ENCODE measurements at places on chromosomes 2 and 18.

DNA sequence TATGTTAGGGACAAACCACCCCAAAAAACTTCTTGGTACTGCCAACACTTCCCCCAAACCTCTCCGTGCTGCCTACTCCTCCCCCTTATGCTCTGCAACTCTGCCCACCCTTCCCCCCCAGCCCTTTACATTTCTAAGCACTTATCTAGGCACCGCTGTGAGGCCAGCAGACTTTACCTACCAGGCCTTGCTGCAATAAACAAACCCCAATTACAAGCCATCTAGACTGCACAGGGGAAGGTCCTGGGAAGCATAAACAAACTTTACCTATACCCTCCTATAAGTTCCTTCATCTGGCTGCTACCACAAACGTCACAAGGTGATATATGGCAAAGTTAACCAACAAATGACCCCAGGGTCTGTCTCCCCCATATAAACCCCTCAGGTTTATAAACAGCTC, 259.4 kb upstream of the GULP1 start:
- DNase-seq = no peak

DNA sequence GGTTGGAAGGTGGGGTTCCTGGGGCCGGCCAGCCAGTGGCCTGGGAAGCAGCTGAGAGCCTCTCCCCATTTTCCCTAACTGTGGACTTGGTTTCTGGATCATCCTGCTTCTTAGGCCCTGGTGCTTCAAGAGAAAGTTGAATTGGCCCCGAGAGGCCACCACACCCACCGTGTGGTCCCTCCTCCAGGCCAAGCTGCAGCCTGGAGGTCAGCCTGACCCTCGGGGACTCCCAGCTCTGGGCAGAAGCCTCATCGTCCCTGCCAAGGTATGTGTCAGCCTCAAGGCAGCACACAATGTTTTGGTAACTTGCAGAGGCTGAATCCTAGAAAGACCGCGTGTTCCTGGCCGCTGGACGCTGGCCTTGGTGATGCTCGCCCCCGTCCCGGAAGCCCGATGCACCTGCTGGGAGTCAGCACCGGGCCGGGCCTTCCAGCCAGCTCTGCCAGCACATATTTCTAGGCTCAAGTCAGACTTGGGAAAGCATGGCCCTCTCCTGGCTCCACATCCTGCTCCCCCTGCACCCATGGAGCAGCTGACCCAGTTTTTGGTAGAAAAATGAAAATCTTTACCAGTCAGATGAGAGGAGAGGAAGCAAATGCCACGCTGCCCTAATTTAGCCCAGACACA, 72.6 kb downstream of the ACTR2 start:
- DNase-seq = no peak

DNA sequence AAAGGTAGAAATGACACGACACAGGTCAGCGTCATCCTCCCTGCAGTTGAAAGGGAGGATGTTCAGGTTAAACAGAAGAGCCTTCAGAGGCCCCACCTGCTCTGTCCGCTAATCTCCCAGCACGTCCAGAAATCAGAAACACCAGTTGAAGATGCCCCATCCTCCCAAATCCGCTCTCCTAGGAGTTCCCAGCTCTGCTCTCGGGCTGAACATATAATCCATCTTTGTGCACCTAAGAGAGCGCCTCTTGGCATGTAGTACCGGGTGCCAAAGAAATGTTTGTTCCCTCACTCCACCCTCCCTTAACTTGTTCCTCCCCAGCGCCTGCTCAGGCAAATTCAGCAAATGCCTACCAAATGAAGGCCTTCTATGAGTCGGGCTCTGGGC, 145.2 kb upstream of the SMAD2 start:
- DNase-seq = no peak

GRCh38 chr2:33287507-33288005, 188.9 kb upstream of the RASGRP3 start:
- no peak for DNase-seq

DNA sequence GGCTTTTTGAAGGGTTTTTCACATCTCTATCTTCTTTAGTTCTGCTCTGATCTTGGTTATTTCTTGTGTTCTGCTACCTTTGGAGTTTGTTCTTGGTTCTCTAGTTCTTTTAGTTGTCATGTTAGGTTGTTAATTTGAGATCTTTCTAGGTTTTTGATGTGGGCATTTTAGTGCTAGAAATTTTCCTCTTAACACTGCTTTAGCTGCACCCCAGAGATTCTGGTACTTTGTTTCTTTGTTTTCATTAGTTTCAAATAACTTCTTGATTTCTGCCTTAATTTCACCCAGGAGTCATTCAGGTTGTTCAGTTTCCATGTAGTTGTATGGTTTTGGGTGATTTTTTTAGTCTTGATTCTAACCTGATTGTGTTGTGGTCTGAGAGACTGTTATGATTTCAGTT, 34.7 kb downstream of the AGPS start:
- no peak for DNase-seq

DNA sequence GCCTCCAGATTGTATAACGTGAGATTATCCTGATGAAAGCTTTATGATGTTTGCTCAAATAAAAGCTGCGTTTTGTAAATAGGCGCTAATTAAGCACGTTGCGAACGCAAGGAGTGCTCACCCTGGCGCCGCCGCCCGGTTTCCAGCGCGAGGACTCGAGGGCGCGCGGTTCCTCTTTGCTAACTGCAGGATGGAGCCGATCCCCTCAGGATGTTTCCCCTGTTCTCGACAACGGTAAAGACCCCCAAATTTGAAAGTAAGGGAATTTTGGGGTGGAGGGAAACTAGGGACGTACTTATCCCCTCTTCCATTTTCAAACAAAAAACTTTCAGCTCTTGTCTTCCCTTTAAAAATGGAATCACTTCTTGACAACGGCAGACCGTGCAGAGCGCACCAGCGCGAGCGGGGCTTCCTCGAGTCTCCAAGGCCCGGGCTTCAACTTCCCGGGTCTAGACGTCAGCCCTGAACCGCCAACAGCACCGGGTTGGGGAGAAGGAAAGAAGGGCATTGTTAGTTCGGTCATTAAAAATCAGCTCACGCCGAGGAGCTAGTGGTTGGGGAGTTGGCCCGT, 1.1 kb upstream of the GBX2 start:
- no peak for DNase-seq

GRCh38 chr18:37710726-37711125, 145.1 kb upstream of the CELF4 start:
- DNase-seq = peak; percentile 4

- DNase-seq = no peak
These were observed 27.2 kb downstream of the ANKRD29 start for GRCh38 chr18:23635283-23636070.

GRCh38 chr2:19574778-19575260, 216.4 kb upstream of the OSR1 start:
- DNase-seq = no peak

DNA sequence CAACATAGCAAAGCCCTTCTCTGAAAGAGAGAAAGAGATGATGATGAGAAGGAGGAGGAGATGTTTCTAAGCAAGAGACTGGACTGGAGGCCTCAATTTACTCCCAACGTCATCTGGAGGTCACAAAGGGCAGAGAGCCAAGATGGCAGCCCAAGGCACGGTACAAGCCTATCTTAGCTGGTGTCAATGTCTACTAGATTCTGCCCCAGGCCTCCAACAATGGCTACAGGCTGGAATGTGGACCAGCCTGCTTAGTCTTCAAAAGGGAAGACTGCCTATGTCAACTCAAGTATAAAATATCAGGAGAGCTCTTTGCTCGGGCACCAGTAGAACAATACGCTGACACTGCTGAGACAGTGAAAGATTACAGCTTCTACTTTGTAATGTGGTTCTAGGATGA, 6.7 kb upstream of the SLC4A5 start:
- no peak for DNase-seq

DNA sequence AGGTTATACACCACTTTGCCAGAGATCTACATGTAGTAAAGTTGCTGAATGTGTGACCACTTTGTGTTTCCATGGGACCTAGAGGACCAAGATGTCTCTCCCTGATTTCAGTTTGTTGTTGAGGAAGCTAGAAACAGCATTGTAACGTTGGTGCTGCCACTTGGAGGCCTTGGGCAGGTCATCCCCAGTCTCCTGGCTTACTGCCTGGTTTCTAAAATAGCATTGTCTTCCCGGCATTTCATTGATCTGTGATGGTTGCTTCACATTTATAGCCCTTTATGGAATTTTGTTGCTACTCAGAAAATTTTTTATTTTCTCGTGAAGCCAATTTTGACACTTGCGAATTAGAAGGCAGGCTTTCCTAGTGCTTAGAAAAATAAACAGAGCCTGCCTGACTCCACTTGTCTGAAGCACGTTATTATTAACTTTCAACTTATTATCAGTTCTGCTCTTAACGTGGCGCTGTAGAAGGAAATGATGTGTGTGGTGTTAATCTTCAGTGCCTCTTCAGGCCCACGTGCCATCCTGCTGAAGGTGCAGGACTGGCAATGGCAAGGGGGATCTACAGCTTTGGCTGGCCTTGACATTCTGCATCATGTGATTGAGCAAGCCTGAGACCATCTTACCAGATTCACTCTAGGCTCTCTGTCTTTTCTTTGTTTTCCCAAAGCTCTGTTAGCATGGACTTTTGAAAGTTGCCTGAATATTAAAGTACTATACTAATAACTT, 59.9 kb downstream of the INPP4A start:
- DNase-seq = no peak

- DNase-seq = no peak
These were observed 311.7 kb upstream of the PKDCC start for GRCh38 chr2:41736105-41736567.

DNA sequence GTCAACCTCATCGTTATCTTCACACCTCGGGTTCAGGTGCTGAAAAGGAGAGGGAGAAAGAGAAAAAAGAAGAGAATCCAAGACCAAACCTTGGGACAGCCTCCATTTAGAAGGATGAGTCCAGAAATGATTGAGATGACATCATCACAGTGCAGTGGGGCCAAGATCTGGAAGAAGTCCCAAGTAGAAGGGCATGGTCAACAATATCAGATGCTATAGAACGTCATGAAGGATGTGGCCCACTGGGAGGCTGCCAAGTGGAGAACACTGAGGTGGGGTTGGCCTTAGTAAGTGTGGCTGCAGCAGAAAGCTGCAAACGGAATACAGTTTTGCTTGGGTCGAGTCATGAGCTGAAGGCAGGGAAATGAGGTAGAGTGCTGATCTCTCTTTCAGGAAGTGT, 91.1 kb upstream of the FZD7 start:
- no peak for DNase-seq

DNA sequence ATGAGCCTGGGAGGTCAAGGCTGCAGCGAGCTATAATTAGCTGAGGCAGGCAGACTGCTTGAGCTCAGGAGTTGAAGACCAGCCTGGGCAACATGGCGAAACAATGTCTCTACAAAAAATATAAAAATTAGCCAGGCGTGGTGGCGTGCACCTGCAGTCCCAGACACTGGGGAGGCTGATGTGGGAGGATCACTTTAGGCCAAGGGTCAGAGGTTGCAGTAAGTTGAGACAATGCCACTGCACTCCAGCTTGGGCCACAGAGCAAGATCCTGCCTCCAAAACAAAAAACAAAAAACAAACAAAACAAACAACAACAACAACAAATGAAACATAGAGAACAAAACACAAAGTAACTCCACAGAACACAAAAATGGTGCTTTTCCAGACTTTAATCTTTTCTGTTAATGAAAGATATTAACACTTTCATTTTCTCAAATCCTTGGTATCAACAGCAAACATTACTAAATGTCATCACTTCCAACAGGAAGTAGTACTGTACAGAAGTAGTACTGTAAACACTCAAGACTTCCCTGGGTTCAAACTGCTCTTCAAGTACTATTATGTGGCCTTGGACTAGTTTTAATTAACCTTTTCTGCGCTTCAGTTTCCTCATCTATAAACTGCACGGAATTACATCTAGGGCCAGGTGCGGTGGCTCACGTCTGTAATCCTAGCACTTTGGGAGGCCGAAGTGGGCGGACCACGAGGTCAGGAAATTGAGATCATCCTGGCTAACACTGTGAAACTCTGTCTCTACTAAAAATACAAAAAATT, 27.9 kb downstream of the PUM2 start:
- no peak for DNase-seq

DNA sequence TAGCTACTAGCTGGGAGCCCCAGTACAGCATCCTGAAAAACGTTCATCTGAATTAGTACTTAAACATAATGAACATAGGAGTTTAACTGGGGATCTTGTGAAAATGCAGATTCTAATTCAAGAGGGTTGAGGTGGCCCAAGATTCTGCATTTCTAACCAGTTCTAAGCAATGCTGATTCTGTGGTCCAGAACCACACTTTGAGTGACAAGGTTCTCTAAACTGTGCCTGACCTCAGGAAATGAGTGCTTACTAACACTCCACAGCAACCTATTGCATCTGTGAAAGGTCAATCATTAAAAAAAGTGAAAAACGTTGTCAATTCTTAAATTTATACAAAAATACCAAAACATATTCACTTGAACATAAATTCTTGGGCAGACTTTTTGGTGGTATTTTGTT, 157.1 kb upstream of the ZFP36L2 start:
- no peak for DNase-seq

DNA sequence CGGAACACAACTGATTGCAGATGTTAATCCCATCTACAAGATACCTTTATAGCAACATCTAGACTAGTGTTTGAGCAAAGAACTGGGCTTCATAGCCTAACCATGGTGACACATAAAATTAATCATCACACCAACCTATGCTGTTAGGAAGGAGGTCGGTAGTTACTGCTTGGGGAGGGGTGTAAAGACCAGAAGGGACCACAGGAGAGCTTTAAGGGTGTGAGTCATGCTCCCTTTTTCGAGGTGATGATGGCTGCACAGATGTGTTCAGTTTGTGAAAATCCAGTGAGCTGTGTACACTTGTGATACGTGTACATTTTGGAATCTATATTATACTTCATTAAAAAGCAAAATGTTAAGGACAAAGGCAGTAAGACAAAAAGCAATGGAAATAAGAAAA, 4.6 kb upstream of the SEH1L start:
- DNase-seq = no peak

GRCh38 chr2:116935097-116935814, 879.2 kb upstream of the DDX18 start:
- no peak for DNase-seq

DNA sequence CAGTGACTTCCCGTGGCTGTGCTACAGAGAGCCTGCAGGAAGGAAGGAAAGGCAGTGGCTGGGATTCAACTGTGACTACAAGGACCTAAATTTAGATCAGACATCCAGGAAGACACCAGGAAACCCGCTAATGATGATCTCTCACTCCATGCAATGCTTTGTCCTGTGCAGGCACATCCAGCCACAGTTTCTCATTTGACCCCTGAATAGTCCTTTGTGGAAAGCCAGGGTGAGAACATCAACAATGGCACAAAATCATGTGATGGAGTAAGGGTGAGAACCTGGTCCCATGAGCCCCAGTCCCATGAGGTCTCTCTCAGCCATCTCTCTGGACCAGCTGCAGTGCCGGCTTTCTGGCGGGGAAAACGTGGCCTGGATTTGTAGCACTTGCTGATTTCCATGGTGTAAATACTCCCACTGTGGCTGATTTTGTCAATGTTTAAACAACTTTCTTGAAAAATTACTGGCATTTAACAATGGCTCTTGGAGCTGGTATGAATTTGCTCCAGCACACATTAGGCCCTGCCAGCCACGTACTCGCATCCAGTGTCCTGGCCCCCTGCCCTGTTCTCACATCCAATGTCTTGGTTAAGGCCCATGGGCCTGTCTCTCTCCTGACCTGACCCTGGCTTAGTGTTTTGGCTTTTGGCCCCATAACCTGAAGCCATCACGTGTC, 159.0 kb upstream of the HAAO start:
- DNase-seq = no peak

- DNase-seq = no peak
These were observed 67.1 kb downstream of the CCDC102B start for GRCh38 chr18:68865021-68865420.

All from NCI-H2227 treated with DMSO at 0.1 percent for 48 hours (cell line).